Activated naive CD4-positive, alpha-beta T cell (primary cell): ENCODE measurements at places on chromosomes 16 and 17.

- DNase-seq = peak; percentile 23
Observed at GRCh38 chr17:17836818-17837379, at the start of gene SREBF1. SREBF1 (minus strand) TSS chr17:17836986; CDS start chr17:17836817, 169 bp downstream.

GRCh38 chr16:9650284-9650683 is 531.9 kb downstream of the GRIN2A start:
- DNase-seq = no peak

DNA sequence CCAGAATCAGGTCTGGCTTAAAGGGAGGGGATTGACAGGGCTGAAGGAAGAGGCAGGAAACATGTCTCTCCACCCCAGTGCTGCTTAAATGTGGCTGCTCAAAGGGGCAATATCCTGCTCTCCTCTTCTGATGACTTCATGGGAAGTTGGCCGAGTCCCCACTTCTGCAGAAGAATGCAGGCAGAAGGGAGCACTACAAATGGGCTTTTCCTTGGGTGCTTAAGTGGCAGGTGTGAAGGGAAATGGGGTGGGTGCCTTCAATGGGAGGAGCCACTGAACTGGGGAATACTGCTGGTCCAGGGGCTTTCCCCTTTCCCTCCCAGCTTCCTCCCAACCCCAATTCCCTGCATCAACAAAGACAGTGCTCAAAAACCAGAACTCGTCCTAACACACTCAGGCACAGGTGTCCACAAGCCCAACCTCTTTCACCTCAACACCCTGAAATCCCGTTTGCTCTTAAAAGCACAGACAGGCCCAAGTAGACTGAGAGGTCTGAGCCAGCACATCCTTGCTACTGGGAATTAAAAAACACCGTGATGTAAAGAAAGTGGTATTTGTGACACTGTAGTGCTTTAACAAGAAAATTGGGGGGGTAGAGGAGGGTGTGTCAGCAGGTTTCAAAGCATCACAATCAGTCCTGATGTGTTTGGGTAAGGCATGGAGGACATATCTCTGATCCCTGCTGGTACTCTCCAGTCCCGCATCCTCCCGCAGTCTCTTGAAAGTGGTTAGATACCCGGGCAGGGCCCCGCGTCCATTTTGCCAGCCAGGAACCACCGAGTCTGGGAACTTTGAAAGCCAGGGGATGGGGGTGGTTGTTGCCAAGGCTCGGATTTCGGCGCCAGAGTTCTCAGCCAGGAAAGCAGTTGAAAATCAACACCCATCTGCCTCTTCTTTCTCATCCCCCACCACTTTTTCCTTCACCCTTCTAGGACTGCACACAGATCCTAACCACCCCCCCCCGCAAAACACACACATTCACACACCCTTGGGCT is 1.6 kb downstream of the CA10 start:
- no peak for DNase-seq

DNA sequence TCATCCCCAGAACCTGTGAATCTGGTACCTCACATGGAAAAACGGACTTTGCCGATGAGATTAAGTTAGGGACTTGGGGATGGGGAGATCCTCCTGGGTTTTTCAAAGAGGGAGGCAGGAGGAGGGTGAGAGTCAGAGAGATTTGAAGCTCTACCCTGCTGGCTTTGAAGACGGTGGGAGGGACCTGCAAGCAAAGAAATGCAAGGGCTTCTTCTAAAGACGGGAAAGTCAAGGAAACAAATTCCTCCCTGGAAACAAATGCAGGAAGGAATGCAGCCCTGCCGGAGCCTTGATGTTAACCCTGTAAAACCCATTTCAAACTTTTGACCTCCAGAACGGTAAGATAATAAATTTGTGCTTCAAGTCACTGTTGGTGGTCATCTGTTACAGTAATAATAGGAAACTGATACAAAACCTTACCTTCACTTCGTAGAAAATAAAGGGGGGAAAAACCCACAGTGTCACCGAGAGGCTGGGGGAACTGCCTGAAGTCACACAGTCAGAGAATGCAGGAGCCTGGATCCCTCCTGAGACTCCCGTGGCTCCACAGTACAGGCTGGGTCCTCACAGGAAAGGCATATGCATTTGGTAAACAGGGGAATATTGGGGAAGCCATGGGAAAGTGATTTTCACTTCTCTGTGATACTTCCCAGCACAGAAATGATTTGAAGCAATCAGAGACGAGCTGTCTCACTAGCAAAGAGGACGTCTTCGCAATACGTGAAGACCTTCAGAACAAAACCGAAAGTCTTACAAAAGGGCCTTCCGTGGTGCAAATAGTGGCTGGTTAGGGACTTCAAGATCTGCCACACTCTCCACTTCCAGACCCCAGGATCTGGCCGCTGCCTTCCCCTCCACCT is 58.9 kb upstream of the CLEC3A start:
- no peak for DNase-seq

DNA sequence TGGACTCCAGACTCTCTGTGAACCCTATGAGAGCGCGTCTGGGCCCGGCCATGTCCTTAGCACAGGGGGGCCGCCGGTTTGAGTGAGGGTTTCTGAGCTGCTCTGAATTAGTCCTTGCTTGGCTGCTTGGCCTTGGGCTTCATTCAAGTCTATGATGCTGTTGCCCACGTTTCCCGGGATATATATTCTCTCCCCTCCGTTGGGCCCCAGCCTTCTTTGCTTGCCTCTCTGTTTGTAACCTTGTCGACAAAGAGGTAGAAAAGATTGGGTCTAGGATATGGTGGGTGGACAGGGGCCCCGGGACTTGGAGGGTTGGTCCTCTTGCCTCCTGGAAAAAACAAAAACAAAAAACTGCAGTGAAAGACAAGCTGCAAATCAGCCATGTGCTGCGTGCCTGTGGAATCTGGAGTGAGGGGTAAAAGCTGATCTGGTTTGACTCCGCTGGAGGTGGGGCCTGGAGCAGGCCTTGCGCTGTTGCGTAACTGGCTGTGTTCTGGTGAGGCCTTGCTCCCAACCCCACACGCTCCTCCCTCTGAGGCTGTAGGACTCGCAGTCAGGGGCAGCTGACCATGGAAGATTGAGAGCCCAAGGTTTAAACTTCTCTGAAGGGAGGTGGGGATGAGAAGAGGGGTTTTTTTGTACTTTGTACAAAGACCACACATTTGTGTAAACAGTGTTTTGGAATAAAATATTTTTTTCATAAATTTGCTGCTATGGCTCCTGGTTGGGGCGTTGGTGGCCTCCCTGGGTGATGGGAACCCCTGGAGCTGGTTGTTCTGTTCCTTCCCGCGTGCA is 23.1 kb downstream of the STAT5A start:
- DNase-seq = no peak

DNA sequence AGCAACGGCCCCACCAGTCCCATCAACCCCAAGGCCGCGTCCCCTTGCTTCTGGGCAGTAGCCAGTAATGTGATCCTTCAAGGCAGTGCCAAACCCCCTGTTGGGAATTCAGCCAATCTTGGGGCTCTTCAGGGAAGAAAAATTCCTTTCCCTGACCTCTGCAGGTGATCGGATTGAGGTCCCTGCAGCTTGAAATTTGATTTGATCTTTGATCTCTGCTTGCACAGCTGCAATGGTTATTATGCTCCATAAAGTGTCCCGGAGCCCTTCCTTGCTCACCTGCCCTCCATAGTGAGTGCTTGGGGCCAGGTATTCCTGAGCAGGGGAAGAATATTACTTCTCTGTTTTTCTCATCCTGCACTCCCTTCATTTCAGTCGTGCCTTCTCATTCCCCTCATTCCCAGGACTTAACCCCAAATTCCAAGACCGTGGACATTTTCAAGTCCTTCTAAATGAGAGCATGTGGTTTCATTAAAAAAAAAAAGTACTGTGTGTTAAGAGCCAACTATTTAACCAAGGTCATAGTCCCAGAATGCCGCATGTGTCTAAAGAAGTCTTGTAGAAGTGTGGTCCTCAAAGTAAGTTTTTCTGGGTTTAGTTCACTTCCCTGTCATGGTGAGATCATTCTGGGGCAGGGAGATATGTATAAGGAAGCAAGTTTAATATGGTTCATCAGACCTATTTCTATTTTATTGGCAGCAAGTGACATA is 56.3 kb downstream of the SOX9 start:
- DNase-seq = no peak

DNA sequence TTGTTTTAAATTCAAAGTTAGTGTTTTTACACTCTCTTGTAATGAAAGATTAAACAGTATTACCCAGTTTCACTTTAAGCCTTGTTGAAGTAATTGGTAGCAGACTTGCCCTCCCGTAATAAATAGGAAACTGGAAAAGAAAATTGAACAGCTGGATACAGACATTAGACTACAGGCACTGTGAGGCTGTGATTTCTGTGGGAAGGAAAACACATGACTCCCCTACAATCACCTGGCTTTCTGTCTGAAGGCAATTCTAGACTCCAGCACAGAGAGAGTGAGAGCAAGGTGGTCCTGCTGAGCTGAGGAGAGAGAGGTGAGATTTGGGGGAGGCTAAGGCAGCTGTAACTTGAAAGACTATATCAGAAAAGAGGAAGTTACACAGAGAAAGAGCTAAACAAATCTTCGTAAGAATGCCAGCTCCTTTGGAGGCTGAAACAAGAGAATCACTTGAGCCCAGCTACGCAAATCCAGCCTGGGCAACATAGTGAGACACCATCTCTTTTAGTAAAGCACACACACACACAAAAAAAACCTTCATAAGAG is 57.8 kb upstream of the CDYL2 start:
- DNase-seq = no peak

GRCh38 chr17:76050538-76051467 is 21.5 kb downstream of the SRP68 start:
- no peak for DNase-seq

DNA sequence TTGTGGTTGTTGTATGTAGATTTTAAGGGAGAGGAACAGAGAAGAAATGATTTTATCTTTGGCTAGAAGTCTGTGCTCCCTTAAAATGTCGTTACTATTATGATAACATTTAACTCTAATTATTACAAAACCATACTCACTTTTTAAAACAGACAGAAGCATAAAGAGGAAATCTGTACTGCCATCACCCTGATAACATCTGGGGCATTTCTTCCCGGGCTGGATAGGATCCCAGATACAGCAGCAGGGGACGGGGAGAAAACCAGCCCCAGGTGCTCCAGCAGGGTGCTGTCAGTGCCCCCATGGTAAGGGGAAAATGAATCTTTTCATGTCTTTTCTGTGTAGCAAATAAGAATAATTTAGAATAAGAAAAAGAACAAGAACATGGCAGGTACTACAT is 139.4 kb upstream of the IRX6 start:
- no peak for DNase-seq

GRCh38 chr17:73500414-73500999 is 143.7 kb downstream of the SDK2 start:
- DNase-seq = no peak

GRCh38 chr17:7579001-7579833 is at the start of gene CD68:
CD68 (plus strand) TSS chr17:7579638; CDS start chr17:7579678, 40 bp downstream.
- DNase-seq = no peak

GRCh38 chr17:74527081-74527480 is 4.2 kb downstream of the CD300LB start:
- no peak for DNase-seq

DNA sequence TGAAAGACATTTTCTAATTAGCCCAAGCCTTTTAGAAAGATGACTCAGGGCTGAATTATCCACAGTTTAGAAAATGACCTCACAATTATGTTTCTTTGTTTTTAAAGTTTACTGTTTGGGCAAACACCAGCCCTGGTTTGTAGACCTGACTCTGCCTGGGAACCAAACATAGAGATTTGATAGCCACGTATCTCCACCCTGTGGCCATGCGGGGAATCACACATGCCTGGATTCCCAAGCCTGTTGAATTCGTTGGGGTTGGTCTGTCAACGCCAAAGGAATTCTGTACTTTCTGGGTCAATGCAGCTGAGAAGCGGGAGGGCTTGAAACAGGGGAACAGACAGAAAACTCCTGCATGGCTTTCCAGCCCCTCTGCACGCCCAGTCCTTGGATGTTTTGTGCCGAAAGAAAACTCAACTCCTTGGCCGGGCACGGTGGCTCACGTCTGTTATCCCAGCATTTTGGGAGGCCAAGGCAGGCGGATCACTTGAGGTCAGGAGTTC is 26.9 kb downstream of the CD300A start:
- DNase-seq = peak; percentile 52

DNA sequence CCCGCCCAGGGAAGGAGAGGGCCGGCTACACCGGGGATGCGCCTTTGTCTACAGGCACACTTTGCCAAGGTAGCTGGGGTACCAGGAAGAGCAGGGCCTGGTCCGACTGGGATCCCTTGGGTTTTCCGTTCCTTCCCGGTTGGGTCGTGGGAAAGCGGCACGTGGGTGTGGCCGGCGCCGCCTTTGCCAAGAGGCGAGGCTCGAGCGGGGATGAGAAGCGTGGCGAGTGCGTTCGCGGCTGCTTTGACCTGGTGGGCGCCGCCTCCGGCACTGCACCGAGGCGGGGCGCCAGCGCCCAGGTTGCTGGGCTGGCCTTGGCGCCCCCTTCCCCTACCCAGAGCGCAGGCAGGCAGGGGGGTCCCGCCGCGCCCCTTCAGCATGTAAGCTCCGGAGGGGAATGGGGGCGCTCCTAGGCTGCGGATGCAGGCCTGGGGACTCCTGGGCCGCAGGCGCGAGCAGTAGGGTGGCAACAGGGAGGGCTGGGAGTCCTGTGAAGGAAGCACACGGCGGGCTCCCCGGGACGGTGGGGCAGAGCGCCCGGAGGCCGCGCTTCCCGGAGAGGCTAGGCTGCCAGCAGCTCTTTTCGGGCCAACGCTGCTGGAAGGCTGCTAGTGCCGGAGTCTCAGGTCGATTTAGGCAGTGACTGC is 2.0 kb downstream of the HAS3 start:
- no peak for DNase-seq
